Stimulated activated CD4-positive, alpha-beta T cell treated with anti-CD3 and anti-CD28 coated beads, Interleukin-1b, Interleukin-23, amount 100 ng/mL, for 1 hour (primary cell): ENCODE measurements at places on chromosomes 7 and 10.

DNA sequence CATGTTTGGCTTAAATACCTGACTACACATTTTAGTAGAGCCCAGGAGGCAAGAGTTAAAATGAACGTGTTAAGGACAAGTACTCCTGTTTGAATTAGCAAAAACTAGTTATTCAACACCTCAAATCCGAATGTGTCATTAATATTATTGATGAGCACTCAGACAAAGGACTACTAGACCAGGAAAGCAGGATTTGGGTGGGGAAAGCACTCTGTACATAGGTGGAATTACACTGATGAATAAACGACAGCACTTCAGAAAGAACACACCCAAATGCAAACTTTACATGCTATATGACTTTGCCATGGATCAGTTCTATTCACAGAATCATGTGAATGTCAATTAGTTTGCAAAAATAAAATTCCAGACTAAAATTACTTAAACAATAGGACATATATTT lies 95.1 kb upstream of the CAV2 start:
- no peak for DNase-seq

GRCh38 chr7:24669971-24670591 lies 87.2 kb downstream of the GSDME start:
- no peak for DNase-seq

DNA sequence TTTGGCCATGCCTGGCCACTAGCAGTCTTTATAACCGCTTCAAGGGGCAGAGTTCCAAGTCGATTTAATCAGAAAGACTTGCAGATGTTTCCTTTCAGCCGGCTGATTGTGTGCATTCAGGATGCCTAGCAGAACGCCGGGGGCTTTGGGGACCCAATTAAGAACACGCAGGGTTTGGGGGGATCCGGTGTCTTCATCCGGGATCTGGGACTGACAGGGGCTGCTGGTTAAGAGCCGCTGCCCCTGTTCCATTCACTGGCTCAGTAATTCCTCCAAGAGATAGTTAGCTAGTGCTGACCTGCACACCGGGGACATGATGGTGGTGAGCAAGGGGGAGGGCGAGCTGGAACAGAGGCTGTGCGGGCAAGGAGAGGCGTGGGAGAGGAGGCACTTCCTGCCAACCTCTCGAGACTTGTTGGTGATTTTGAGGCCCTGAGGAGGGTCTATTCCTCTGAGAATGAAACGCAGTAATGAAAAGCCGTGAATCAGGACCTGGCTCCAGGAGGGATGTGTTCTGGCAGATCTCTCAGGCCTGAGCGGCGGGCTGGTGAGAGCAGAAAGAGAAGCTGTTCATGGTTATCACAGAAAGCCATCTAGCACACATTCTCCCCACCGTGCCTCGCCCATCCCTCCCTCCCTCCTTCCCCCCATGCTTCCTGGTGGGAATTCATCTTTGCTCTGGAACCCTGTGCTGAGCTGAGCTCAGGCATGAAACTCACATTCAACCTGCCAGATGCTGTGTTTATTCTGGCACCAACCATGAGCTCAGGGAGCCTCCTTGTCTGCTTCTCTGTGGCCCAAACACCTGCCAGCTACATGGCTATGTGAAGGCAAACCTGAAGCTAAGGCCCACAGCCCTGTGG lies 152.0 kb downstream of the CCDC3 start:
- DNase-seq, result no peak

- no peak for DNase-seq
Observed at GRCh38 chr10:60821656-60822055, 43.4 kb downstream of the CDK1 start.

DNA sequence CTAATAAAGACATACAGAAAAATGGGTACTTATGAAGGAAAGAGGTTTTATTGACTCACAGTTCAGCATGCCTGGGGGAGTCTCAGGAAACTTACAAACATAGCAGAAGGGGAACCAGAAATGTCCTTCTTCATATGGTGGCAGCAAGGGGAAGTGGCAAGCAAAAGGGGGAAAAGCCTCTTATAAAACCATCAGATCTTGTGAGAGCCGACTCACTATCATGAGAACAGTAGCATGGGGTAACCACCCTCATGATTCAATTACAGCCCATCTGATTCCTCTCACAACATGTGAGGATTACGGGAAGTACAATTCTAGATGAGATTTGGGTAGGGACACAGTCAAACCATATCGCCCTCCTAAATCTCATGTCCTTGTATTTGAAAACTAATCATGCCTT lies 1305.4 kb upstream of the SORCS1 start:
- no peak for DNase-seq

DNA sequence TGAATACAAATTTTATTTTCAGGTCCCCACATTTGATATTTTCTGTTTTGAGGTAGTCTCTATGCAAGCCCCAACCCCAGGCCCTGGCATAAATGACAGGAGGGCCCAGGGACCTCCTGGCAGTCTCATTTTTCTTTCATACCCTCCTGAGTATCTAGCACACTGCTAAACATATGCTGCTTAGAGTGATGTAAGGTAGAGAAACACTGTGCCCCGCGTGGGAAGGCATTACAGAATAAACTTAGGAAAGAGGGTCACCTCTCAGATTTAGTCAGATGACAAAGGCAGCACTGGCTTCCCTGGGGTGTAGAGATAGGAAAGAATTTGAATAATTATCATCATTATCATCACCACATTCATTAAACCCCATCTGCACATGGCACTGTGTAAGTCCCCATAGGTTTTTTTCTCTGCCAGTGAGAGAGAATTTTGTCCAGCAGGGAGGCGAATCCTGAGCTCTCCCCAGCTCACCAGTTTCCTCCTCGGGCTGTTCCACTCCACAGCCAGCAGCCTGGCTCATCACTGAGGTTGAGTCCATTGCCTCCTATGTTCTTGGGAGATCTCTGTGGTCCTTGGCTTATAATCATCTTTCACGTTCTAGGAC lies 507.3 kb upstream of the GALNT17 start:
- DNase-seq, result no peak
